ENCODE measurements at places on chromosomes 11 and 22.

GRCh38 chr11:1053121-1053901 lies 16.8 kb upstream of the MUC6 start:
- no peak for DNase-seq

DNA sequence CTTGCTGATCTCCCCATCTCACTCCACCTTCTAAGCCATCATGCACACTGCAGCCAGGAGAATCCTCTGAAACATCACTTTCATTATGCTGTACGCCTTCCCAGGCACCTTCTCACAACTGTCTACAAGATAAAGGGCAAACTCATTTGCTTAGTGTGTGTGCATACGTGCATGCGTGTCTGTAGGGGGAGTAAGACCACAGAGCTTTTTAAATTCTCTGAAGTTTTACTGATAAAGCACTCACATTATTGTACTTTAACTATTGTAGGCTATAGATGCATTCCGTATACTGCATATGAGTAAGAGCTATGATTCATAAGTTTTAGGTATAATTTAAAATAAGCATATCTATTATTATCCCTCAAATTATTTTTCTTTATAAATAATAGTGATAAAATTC lies 15.3 kb upstream of the ANKK1 start:
- DNase-seq, result no peak

GRCh38 chr11:57982776-57983175 lies 40.9 kb upstream of the OR9Q1 start:
- DNase-seq, result no peak

DNA sequence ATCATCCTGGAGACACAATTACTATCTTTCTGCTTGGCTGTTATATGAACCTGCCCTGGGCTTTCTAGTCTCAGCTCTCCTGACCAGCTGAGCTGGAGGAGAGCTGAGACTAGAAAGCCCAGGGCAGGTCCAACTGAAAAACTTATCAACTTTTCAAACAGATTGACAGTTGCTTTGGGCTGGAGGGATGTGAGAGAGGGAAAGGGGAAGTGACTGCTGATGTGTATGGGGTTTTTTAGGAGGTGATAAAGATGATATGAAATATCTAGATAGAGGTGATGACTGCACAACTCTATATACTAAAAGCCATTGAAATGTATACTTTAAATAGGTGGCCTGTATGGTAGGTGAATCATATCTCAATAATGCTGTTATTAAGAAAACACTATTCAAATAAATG lies 60.2 kb upstream of the CHRM4 start:
- no peak for DNase-seq

GRCh38 chr11:112612250-112612849 lies 348.9 kb upstream of the NCAM1 start:
- no peak for DNase-seq

GRCh38 chr11:33692013-33692504 lies 8.6 kb downstream of the C11orf91 start:
- DNase-seq, result no peak

DNA sequence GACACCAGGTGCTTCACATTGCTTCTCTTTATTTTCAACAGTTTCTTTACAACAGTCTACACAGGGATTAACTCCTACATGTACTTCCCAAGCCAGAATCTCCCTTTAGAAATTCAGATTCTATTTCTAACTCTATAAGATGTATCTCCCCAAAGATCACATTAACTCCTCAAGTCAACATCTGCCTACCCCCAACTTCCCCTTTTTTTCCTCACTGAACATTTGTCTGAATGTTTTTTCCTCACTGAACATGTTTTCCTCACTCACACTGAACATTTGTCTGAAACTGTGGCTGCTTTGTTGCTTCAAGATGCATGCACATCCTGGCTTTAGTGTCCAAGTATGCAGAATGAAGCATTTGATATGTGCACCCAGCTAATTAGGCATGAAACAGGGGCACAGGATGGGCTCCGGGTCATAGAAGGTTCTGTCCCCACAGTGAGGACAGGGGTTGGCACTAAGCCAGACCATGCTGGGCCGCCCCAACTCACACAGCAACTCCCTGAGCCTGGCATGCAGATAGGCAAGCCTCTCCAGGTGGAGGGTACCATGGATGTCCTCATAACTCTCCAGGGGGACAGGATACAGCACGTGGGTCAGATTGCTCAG lies 11.3 kb downstream of the PRAME start:
- DNase-seq, result no peak

- DNase-seq, result no peak
These were observed 590.8 kb downstream of the SOX6 start for GRCh38 chr11:15765530-15765929.

DNA sequence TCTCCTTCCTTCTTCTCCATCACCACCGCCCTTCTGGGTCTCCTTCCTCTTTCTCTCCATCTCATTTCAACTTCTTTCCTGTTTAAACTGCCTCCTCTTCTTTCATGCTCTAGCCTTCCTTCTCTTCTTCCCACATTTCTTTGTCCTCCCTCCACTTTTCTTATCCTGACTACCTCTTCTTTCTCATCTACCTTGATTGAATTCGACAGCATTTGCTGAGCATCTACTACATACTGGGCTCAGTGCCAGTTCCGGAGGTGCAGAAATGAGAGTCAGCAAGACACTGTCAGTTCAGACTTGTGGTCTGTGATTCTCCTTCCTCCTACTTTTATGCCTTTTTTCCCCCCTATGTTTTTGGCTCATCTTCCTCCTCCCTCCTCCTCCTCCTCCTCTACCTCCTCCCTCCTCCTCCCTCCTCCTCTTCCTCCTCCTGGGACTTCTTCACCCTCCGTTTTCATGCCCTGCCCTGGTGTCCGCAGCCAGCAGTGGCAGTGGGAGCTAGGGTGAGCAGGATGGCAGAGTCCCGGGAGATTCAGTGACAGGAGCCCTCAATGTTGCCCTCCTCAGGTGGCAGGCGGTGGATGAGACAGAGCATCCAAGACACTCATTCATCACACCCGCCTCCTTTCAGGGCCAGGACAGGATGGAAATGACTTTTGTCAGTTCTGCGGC lies 146.0 kb upstream of the SEZ6L start:
- no peak for DNase-seq

- no peak for DNase-seq
These were observed 638 bp downstream of the NRGN start for GRCh38 chr11:124740277-124740882.

DNA sequence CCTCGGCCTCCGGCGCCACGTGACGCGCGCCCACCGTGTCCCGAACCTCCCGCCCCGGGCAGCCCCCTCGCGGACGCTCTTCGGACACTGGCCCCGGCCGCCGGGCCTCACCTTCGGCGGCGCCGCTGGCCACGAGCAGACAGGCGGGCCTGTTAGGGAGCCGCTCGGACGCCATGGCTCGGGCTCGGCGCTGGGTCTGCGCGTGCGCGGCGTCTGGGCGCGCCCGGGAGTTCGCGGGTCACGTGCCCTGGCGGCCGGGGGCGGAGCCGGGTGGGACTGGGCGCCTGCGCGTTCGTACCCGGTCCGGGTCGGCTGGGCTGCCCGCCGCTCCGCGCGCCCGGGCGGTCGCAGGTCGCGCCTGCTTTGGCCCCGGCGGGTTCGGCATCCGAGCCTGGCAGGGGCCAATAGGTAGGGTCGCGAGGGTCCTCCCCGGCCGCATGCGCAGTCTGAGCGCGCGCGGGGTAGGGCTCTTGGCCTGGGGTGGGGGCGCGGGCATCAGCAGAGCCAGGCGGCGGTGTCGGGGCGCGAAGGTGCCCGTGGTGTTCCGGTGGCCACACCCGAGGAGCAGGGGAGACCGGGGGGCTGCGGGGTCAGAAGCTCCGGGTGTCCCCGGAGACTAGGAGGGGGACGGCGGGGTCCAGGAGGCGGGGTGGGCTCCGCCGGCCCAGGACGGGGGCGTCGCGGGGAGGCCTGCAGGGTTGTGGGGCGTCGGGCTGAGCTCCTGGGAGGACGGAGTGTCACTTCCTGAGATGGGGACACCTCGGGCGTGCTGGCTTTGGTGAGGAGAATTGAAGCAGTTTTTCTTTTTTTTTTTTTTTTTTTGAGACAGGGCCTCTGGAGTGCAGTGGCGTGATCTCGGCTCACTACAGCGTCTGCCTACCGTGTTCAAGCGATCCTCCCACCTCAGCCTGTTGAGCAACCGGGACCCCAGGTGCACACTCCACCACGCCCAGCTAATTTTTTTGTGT lies at the start of gene GATD1:
Gene GATD1 (minus strand): TSS at position 200 of the 968 bp plus-strand sequence. CDS start 25 bp downstream, at position 175.
- no peak for DNase-seq

- DNase-seq, result no peak
These were observed 20.2 kb upstream of the CHKA start for GRCh38 chr11:68141246-68142027.

- DNase-seq, result peak; percentile 40
These were observed 90.6 kb downstream of the GAB4 start for GRCh38 chr22:16917144-16918003.

GRCh38 chr11:121515335-121515671 lies 62.5 kb upstream of the SORL1-AS1 start:
- no peak for DNase-seq

- no peak for DNase-seq
These were observed 2.6 kb upstream of the MEI1 start for GRCh38 chr22:41696703-41697102.

DNA sequence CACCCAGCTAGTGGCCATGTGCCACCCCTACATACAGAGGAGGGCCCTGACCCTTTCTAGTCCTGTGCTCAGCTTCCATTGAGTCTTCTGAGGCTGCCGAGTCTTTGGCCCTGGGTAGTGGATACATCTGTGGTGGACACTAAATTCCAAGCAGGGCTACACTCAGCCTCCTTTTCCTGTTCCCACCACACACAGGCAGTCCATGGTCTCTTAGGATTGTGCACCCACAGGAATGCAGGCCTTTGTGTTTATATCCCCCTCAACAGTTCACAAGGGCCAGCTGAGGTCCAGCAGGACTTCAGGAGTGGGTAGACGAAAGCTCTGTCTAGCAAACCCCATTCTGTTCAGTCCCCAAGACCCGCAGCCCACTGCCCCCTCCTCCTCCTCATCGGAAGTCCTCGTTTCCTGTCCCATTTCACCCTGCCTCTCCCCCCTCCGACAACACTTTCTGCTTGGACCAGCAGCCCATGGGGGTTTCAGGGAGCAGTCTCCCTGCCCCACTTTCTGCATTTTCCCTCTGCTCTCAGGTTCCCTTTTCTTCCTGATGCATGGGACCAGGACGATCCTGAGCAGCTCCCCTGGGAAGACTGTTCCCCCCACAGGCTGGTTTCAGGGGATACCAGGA lies 91.8 kb downstream of the SWAP70 start:
- no peak for DNase-seq

GRCh38 chr11:87957961-87958360 lies 217.3 kb downstream of the RAB38 start:
- no peak for DNase-seq

DNA sequence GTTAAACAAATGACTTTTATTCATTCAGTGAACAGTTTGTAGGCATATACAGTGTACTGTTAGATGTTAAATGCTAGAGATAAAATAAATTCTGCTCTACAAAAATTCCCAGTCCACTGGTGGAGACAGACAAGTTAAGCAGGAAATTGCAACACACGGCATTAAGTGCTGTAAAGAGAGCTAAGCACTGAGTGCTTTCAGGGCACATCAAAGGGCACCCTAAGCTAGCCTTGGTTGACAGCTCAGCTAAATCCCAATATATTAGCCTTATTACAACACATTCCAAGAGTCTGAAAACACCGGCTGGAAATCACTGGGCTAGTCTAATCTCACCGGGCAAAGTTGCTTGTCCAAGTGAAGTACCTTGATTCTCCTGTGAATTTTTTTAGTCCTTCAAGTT lies 55.1 kb downstream of the NOX4 start:
- DNase-seq, result peak; percentile 68

- no peak for DNase-seq
These were observed 105.7 kb downstream of the RASSF10 start for GRCh38 chr11:13114566-13115379.

GRCh38 chr11:114155116-114155515 lies 95.6 kb downstream of the ZBTB16 start:
- no peak for DNase-seq

DNA sequence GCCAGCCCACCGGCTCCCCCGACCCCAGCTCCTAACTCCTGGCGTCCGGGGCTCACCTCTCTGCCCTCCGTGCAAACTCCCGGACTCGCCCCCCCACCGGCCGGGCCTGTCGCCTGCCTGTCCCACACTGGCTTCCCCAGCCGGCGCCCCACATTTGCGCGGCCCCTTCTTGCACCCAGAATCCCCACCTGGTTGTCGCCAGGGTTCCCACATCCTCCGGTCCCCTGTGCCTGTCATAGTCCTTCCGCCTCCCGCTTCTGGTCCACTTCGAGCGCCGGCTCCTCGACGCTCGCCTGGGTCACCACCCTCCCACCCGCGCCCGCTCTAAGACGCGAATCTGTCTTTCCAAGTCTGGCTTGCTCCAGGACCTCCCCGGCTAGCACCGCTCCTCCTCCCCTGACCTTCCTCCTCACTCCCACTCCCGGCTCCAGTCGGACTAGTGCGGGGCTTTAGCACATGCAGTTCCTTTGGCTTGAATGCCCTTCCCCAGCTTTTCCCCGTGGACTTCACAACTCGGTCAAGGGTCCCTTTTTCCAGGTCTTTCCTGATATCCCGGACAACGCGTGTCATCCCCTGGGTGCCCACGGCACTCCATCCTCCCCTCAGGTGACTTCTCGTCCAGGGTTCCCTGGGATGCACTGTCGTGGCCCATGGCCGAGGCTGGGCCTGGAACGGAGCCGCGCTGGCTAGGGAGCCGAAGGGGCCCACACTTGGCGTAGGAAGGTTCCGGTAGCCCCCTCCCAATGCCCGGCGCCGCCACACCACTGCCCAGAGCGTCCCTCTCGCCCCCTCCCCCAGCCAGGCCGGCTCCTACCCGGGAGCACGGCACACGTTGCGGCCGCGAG lies 635 bp downstream of the SCARF2 start:
- no peak for DNase-seq

DNA sequence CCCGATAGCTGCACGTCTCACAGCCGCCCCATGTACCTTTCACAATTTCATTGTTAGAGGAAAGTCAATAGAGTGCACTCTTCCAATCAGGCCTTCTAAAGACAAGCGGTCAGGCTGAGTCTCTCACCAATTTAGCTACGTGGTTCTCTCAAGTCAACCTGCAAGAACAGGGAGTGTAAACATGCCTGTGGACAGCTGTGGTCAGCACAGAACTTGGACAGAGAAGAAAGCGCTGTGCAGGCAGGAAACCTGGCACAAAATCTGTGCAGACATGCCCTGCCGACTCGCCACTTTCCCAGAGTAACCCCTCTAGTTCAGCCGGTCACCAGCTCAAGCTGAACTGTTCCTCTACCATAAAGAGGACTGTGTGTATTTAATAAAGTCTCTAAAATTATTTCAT lies 39.5 kb downstream of the CHKA start:
- DNase-seq, result no peak

GRCh38 chr22:26922806-26923205 lies 265.4 kb downstream of the MIAT start:
- no peak for DNase-seq

DNA sequence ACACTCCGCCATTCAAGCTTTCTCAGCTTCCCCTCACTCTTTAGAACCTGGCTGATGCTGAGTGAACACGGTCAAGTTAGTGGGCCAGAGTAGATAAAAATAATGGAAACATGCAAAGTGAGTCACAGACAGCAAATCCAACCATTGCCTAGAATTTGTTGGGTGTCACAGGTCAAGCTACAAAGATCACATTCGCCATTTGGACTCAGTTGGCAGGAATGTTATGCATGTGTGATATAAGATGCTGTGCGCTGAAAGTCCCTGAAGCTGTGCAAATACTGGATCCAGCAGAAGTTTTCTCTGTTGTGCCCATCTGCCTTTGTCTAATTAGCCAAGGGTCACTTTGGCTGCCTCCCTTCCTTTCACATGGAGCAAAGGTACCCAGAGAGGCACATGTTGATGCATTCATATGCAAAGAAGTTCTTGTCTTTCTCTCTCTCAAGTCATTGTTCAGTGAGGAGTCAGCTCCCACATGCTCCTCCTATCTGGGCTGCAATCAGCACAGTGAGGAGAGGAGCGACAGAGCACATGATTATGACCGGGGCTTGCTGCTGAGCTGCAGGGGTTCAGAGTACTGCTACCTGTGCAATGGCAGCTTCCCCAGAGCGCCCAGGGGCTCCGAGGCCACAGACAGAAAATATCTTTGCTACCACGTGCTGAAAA lies 39.7 kb downstream of the FLI1 start:
- DNase-seq, result no peak

Data from SK-N-MC (cell line).